ENCODE measurements at places on chromosomes 5 and 9.

- no peak for DNase-seq
These were observed 30.0 kb upstream of the ZNF366 start for GRCh38 chr5:72537166-72537565.

GRCh38 chr5:143213231-143213850 lies 190.1 kb downstream of the NR3C1 start:
- no peak for DNase-seq

- DNase-seq: no peak
These were observed 45.5 kb downstream of the SPOCK1 start for GRCh38 chr5:137453483-137454080.

DNA sequence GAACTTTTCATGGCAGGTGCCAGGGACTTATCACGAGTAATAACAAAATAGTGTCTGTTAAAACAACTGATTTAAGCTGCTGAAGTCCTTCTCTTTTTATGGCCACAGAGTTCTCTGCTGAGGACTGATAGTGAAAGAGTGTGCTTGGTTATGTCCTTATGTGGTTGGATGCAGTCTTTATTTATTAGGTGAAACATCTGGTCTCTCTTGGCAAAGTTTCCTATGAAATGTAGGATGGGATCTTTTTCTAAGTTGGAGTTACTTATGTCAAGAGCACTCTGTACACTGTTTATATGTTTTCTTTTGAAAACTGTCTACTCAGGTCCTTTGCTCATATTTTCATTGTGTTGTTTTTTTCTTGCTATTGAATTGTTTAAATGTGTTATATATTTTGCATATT lies 1816.1 kb upstream of the C9orf72 start:
- DNase-seq: no peak

DNA sequence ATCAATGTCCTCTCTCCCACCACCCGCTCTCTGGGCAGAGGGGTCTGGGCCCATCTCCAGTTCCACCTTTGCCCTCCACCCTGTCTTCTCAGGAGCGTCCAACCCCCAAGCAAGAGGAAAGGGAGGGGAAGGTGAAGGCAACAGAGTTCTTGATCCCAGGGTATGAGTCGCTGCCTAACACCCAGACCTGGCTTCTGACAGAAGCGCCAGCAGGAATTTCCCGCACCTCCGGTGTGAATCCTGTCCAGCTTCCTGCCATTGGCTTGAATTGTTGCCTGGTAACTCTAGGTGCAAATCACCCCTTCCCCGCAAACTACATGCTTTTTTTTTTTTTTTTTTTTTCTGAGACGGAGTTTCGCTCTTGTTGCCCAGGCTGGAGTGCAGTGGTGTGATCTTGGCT lies 84.2 kb upstream of the IER5L start:
- no peak for DNase-seq

Data from NCI-H748 treated with DMSO at 0.1 percent for 48 hours (cell line).